RWPE1 (cell line): ENCODE measurements at places on chromosomes 13 and 19.
A peak's percentile ranks its signal among the peaks of the same experiment; 100 is the strongest.

DNA sequence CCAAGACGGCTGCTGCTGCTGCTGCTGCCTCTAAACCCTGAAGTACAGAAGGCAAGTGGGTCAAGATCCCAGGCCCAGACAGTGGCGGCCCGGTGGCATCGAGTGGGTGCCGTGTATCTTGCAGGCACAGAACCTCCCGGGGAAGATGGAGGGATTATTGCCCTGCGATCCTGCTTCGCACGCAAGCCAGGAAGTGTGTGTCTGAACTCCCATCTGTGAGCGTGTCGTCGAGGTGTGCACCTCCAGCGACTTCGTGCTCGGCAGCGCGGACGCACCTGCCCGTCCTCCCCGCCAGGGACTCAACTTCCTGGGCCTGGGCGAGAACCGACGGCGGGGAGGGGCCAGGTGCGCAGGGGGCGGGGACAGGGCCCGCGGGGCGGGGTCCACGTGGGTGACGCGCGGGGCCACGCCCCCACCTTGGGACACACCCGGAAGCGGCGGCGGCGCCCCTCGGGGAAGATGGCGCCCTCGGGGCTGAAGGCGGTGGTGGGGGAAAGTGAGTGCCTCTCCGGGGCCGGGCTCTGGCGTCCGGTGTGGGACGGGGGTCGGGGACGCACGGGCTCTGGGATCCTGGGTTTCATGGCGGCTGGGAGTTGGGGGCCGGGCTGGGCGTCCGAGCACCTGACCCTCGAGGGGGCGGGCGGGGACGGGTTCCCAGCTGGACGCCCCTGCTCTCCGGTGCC lies at the start of gene STXBP2:
Gene STXBP2 (plus strand): TSS at position 420 of the 683 bp plus-strand sequence. CDS start 40 bp downstream, at position 460.
- peak; percentile 88 for DNase-seq

DNA sequence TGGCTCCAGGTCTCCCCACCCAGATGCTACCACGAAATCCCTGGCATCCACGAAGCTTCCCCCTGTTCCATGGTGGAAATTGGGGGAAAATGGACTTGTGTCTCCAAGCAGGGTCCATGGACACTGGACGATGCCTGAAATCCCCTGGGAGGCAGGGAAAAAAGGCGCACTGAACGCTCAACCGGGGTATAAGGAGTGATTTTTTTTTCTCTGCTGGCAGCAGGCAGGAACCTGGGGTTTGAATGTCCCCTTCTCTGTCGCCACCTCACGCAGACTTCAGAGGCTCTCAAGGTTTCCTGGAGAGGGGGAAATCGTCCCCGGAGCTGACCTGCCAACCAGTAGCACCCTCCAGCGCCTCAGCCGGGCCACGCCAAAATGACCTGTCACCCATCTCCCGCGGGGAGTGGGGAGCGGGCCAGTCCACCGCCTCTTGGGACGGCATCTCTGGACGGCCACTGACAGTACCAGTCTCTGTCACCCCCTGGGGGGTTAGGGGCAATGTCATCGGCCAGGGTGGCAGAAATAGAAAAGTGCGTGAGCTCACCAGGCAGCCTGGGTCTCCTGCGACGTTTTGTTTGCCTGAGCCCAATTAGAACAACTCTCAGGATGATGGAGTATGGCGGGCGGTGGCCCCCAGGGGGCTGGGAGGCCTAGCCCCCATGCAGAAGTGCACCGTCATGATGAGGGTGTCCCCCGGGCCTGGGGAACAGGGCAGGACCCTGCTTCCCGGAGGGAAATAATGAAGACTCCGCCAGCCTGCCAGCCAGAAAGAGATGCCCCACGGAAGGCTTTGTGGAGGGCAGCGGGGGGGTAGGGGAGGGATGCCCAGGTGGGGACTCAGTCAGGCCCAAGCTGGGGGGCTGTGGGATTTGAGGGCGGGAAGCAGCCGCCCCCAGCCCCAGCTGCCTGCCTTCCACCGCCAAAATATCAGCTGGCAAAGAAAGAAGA lies 2.6 kb downstream of the PTPRS start:
- no peak for DNase-seq

GRCh38 chr13:86313421-86313820 lies 514.2 kb upstream of the SLITRK6 start:
- no peak for DNase-seq

DNA sequence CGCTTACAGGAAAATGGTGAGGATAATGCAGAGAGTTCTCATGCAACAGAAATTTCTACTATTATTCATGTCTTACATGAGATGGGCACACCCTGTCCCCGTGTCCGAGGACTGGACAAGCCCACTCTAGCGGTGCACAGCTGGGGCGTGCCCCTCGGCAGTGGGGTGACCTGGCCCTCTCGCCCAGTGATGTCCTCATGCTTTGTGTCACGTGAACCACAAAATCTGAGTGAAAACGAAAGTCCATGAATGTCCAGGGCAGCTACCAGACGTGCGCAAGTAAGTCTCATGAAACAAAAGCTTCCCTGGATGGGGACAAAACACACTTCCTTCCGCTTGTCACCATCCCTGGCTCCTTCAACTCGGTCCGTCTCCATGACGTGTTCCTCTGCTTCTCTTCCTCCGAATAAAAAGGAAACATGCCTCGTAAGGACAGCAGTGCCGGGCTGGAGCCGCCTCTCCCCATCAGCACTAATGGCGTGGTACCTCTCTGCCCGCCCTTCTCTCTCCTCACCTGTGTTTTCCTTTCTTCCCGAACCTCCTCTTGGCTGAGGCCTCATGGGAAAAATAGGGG lies 45.6 kb downstream of the ANKRD10 start:
- DNase-seq: no peak

GRCh38 chr19:10712754-10713153 lies 5.1 kb upstream of the DNM2 start:
- DNase-seq: no peak

GRCh38 chr13:23690668-23691067 lies 120.5 kb downstream of the TNFRSF19 start:
- DNase-seq: no peak

GRCh38 chr19:33254245-33254824 lies 28.7 kb upstream of the SLC7A10 start:
- DNase-seq: no peak

- DNase-seq: no peak
These were observed 24.7 kb downstream of the KEAP1 start for GRCh38 chr19:10478476-10478875.

GRCh38 chr13:50205581-50205980 lies 190.3 kb downstream of the KCNRG start:
- DNase-seq: no peak
